ENCODE measurements at places on chromosomes 4 and X.

DNA sequence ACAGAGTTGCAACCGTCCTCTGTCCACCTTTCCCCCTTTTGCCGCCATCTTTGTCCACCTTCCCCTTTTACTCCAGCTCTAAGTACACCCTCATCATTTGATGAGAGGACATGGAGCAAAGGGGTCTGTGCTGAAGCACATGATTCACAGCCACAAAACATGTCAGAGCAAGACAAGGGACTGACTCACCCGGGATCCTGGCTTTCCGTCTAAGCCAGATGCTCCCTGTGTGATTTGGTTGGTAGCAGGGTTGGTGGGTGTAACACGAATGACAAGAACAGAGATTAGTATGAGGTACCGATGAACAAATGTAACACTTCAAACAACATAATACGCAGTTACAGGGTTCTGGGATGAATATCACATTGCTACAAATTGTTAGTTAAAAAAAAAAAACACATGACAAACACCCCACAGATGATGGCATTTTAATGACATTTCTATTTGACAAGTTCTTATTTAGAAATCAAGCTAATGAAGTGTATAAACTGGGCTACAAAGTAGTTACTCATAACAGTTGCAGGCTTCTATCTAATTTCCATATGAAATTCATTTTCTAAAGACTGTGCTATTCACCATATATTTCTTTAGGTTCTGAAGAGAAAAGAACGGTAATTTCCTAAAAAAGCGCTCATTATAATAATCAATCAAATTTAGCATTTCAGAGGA lies 71.4 kb upstream of the ETNPPL start:
- DNase-seq: no peak

DNA sequence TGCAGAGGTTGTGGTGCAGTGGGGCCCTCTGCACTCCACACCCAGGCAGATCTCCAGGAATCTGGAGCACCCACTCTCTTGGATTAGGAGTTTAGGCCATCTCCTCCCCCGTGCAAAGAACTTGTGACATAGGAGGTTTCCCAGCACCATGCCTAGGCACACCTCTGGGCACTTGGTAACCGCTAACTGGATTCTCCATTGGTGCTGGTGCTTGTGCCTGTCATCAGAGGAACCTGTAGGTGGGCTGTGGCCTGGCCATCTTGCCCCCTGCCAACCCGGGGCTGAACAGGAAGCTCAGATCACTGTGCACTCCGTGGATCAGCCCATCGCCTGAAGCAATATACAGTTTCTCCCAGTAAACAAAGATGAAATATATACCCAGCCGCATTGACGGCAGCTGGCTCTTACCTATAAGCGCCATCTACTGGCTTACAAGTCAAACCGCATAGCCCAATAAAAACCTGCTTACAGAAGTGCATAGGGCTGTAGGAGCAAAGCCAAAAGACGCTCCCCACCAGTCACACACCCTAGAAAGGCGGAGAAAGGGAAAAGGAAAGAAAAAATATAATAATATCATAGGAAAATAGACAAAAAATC lies 19.1 kb upstream of the TEX13B start:
- DNase-seq: no peak

DNA sequence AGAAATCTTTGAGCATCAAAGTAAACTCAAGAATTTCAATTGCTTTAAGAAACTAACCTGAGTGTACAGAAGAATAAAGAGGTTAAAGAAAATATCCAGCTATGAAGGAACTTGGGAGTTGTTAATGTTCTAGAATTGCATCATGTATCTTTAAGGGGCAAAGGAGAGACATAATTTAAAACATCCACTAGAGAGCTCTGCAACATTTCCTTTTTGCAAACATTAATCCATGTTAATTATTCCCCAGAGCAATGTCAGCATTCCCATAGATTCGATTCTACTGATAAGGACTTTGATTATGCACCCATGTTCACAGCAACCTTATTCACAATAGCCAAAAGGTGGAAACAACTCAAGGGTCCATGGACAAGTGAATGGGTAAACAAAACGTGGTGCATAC lies 80.2 kb upstream of the SORBS2 start:
- DNase-seq: no peak

GRCh38 chrX:9857575-9858474 lies 71.6 kb downstream of the SHROOM2 start:
- no peak for DNase-seq

- no peak for DNase-seq
Measured at GRCh38 chrX:15908603-15909290, 54.1 kb upstream of the AP1S2 start.

DNA sequence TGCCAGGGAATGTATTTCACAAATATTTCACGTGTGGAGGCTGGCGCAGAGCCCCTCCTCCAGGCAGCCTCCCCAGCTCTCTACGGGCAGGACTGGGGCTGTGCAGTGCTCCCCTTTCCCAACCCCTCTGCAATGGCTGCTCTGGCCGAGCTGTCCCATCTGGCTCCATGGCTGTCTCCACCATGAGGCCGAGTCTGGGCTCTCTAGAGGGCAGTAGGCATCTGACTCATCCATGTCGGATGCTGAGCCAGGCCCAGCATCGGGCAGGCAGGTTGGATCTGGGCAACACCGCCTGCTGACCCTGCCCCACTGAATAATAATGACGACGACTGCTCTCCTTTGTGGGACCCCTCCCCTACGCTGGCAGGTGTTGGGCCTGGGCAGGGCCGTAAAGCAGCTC lies 11.0 kb upstream of the SH3TC1 start:
- DNase-seq: no peak

DNA sequence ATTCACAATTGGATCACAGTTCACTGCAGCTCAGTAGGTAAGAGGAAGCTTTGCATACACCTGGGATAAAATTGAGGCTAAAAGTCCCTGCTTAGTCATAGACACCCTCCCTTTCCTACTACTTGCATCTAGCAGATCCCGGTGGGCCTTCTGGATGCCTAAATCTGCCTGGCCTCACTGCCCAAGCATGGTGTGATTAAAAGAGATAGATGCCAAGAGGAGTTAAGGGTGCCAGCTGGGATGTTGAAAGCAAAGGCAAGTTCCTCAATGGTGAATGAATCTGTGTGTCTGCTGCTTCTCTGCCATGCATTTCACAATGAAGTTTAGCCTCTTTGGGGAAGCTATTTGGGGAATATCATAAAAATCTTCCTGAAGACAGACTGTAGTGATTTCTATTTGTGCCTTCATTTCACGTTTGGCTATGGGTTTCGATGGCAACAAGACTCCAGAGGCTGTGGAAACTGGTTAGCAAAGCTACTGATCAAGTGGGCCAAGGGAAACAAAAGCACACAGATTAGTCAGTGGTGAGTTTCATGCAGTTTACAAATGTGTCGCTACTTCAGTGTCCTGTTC lies 534.0 kb downstream of the ANKRD50 start:
- DNase-seq: no peak

DNA sequence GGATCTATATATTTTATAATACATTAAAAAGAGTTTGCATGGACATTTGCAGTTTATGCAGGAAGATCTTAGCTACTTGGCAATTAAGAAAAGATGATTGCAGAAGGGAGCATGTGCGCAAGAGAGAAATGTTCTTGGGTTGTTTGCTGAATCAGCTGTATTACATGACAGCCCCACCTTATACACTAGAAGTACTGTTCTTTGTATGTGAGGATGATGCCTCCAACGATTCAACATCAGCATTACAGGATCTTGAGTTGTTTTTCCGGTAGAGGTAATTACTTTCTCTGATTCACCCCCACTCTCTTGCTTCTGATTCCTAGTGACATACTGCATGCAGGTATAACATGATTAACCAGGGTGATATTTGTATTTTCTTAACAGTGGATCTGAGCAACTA lies 140.8 kb downstream of the PCDH7 start:
- DNase-seq: no peak

DNA sequence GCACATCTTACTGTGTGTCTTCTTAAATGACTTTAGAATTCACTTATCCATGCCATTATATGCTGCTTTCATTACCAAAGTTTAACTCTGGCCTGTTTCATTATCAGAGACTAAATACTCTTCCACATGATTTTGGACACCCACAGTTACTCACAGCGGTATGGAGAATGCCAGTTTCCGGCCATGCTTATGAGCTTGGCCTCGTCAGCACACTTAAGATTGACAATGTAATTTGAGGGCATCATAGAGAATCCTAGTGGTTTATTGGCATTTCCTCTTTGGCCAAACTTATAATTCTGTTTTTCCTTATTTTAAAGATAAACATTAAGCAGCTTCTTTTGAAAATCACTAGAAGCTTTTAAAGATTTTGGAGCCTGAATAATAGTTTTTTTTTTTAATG lies 104.5 kb downstream of the IRF2 start:
- no peak for DNase-seq

GRCh38 chr4:67522851-67523671 lies 22.2 kb downstream of the CENPC start:
- DNase-seq: no peak

DNA sequence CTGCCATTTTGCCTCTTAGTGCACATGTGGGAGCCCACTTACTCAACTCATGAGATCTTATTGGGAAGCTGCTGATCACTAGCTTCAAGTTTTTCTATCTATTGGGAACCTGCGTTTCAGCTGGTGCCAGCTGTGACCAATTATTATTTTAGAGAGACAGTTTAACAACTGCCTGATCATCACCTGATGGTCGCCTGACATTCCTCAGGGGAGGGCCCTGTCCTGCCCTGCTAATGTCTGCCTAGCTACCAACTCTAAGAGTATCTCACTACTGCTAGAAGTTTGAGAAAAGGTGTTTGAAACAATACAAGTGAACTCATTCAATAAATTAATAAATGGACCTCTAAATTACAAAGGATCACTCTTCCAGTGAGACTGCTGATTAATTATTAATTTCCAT lies 95.5 kb downstream of the PCDH7 start:
- DNase-seq: no peak

GRCh38 chr4:61277785-61278760 lies 77.9 kb downstream of the ADGRL3 start:
- no peak for DNase-seq

- no peak for DNase-seq
Measured at GRCh38 chrX:154738011-154738738, 12.7 kb downstream of the GAB3 start.

GRCh38 chrX:19840899-19841648 lies 46.3 kb downstream of the SH3KBP1 start:
- DNase-seq: peak; percentile 32

- DNase-seq: no peak
Measured at GRCh38 chr4:26877406-26877805, 16.8 kb downstream of the STIM2 start.

DNA sequence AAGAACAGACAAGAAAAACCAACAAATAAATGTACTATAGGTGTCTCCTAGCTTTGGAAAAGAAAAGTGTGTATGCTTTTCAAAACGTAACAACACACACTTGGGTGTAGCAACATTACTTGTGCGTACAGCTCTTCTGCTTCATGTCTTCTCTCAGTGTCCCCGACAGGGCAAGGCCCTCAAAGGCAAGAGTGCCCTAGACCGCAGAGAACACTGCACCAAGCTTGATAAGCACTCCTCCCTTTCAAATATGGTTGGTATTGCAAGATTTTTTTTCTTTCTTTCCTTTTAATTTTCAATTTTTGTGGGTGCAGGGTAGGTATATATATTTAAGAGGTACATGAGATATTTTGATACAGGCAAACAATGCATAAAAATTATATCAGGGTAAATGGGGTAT lies 106.8 kb downstream of the EIF4E start:
- DNase-seq: no peak

- DNase-seq: no peak
Measured at GRCh38 chr4:21835712-21836111, 112.9 kb downstream of the KCNIP4 start.

DNA sequence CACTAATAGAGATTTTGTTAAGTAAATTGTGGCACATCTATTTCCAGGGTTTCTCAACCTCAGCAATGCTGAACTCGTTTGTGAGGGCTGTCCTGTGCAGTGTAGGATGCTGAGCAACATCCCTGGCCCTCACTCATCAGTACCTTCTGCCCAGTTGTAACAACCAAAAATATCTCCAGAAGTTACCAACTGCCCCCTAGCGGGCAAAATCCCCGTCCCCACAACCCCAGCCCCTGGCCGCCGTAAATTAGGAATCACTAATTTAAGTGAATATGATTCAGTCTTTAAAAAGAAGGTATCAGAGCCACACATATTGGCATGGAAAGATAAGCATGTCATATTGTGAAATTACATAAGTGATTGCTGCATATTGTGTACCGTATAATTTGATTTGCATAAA lies 123.4 kb downstream of the ASB9 start:
- no peak for DNase-seq

DNA sequence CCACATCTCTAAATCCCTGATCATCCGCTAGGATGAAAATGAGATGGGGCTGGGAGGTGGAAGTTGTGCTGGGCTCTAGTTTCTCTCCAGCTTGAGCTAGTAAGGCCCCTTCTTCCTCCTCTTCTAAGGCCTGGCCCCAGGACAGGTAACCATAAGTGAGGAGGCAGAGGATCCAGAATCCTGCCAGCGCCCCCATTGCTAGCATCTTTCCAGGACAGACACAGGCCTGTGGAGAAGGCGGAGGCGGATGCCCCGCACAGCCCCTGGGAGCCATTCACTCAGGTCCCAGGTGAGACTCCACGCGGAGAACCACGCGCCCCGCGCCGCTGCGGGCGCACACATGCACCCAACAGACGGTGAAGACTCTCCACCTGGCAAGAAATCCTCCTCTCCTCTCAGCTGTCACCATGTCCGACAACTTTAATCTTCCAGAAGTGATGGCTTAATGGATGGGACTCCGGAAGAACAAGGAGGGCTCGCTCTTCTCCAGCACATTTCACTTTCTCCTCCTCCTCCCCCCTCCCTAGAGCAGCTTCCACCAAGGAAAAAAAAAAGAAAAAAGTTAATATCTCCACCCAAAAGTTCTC lies 793 bp downstream of the ARSJ start:
- DNase-seq: no peak

- DNase-seq: no peak
Measured at GRCh38 chr4:186684889-186685309, 38.8 kb downstream of the FAT1 start.

- DNase-seq: no peak
Measured at GRCh38 chrX:136162827-136163570, 15.7 kb downstream of the FHL1 start.

GRCh38 chr4:37970702-37971101 lies 10.5 kb downstream of the PTTG2 start:
- peak; percentile 54 for DNase-seq

GRCh38 chrX:154890990-154891639 lies 5.0 kb downstream of the F8A1 start:
- DNase-seq: no peak

DNA sequence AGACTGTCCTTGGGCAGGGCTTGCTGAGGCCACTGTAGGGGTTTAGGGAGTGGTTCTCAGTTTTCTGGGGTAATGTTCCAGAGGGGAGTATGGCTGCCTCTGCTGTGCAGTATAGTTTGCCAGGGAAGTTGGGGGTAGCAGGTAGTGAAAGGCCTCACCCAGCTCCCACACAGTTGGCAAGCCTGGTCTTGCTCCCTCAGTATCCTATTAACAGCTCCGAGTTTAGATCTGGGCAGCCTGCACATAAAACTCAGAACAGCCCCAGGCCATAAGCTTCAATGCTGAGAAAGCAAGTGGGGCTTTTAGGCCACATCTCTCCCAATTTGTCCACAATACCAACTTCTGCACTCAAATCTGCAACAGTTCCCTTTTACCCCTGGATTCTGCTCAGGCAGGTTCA lies 205.2 kb downstream of the GALNTL6 start:
- no peak for DNase-seq

- no peak for DNase-seq
Measured at GRCh38 chr4:150944660-150945059, 70.4 kb downstream of the LRBA start.

- DNase-seq: no peak
Measured at GRCh38 chrX:47179928-47180255, 13.7 kb upstream of the UBA1 start.

- no peak for DNase-seq
Measured at GRCh38 chrX:114267142-114267541, 316.7 kb upstream of the HTR2C start.

- no peak for DNase-seq
Measured at GRCh38 chrX:101078716-101079598, at the start of gene TMEM35A. Gene TMEM35A (plus strand): TSS chrX:101078879. CDS start chrX:101079003, 124 bp downstream.
